ENCODE measurements at places on chromosomes 13 and 19.

GRCh38 chr19:29672319-29672932, 7.2 kb downstream of the PLEKHF1 start:
- no peak for DNase-seq

DNA sequence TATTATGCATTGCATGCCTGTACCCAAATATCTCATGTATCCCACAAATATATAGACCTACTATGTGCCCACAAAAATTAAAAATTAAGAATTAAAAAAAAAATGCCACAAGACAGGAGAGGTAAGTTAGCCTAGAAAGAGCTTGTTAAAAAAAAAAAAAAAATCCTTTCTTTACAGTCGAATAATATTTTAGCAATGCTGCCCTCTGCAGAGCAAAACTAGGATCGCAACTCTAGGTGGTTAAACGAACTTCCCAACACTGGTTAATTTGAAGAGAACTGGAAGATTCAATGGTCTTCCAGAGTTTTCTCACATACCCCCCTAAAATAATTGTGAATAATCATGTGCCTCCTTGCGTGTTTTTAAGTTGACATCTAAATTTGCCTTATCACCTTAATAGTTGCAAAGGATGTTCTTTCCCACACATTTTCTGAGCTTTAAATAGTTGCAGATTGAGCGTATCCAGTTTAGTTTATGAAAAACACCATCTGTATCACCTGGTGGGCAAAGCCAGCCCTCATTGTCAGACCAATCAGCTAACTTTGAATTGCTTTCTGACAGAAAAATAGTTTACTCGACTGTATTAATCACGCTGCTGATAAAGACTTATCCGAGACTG, 47.4 kb upstream of the RCBTB2 start:
- DNase-seq = no peak

GRCh38 chr19:17749912-17750317, 1.4 kb upstream of the FCHO1 start:
- DNase-seq = no peak

GRCh38 chr13:43408274-43408673, 378.5 kb downstream of the ENOX1 start:
- DNase-seq = no peak

DNA sequence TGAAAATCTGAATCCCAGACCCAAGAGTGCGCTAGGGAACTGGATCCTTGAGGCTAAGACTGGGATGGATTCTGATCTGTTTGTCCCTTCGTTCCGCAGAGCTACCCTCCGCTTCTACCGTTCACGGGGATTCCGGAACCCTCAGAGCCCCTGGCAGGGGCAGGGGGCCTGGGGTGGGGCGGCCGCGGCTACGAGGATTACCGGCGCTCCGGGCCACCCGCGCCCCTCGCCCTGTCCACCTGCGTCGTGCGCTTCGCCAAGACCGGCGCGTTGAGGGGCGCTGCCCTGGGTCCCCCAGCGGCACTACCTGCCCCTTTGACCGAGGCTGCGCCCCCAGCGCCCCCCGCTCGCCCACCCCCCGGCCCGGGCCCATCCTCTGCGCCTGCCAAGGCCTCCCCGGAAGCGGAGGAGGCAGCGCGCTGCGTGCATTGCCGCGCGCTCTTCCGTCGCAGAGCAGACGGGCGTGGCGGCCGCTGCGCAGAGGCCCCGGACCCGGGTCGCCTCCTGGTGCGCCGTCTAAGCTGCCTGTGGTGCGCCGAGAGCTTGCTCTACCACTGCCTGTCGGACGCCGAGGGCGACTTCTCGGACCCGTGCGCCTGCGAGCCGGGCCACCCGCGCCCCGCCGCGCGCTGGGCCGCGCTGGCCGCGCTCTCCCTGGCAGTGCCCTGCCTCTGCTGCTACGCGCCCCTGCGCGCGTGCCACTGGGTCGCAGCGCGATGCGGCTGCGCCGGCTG, 7.1 kb downstream of the SPRED3 start:
- DNase-seq = peak; percentile 51

DNA sequence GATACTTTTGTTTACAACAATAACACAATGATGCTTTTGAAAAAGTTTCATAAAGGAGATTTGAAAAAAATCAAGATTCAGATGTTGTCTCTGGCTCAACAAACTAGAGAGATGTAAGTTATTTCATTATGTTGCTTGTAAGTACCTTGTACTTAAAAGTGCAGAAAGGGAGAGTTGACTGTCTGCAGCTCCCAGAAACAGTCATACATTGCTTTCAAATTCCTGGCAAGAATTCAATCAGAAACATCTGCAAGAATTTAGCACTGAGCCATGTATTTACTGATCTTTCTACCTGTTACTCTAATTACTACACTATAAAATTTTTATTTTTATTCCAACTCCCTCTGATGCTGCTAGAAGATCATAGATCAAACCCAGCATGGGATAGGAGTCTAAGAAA, 1261.3 kb upstream of the SPRY2 start:
- no peak for DNase-seq

Data from right kidney (tissue), 9 donors.